ENCODE measurements at places on chromosomes 2 and 18. TPM values are rescaled to one million over a fixed set of nuclear protein-coding genes. Genes with fewer than 3 reads are reported as not detected.

DNA sequence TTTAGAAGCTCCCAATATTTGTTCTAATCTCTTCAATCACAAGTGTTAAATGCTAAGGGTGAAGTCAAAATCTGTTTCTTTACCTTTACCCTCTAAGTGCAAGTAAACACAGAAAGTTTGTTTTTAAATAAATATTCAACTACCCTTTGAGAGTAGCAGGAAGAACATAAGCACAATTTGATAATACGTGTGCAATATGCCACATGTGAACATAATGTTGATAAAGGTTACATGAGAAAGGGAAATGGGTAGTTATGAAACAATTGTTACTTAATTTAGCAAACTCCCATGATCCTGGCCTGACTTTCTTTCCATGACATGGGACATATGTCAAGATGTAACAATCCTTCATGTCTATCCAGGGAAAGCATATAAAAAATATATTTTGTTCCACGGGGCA lies 7.1 kb downstream of the SPRED2 start:
- DNase-seq: no peak

GRCh38 chr2:198961547-198961946 lies 496.2 kb downstream of the SATB2 start:
- DNase-seq: no peak

DNA sequence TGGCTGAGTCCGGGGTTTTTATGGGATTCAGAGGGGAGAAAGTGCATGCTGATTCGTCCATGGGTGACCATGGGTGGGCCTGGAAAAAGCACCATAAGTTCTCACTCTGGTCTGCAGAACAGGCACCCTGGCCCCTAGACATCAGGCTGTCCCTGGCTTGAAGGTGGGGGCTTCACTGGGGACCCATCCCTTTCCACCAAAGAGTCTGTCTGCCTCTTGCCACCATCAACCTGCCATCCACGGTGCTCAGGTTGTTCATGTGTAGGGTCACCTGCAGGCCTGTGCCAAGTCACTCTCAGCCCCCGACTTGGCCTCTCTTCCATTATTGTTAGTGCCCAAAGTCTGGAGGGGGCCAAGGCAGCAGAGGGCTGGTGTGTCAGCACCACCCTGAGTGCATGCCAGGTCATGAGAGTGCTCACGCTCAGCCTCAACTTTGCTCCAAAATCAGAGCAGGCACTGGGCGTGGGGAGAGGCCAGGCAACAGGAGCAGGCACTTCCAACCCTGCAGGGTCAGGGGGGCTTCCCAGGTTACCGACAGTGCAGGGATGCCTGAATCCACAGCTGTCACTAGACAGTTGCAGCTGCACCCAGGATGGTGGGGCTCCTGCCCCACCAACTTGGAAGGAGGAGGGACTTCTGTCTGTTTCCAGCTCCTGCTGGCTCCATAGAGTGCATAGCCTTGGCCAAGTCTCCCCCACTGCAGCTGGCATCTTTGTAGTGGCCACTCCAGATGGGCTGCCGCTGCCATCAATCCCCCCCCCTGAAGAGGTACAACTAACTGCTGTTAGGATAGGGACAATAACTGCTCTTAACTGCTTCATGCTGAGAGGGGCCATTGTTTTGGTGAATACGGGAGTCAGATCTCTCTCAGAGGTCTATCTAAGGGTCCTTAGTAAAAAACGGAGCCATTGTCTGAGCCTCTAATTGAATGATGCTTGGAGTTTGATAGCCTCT lies 209.3 kb downstream of the AKAIN1 start:
- no peak for DNase-seq

DNA sequence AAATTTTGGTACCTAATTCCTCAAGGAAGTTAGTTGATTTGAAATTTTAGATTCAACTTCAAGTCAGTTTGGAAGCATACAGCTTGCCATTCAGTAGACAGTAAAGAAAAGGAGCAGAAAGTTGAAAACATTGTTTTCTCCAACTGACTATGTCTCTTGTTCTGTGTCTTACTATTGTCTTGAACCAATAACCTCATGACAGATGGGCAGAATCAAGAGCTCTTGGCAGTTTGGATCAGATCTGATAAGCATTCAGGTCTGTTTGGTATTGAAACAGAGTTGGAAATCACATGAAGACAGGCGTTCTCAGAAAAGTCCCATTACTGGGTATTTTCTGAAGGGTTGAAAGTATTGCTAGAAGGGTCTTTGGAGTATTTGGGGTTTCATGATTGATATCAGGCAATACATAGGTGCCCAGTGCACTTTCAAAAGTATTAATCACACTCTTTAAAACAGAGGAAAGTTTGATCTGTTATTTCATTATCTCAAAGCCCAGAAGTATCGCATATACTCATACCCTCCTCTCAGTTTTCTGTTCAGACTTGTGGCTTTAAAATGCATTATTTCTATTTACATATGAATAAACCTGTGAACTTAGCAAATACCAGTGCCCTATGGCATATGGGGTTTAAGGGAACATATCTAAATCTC lies 428.4 kb upstream of the ZEB2 start:
- no peak for DNase-seq

DNA sequence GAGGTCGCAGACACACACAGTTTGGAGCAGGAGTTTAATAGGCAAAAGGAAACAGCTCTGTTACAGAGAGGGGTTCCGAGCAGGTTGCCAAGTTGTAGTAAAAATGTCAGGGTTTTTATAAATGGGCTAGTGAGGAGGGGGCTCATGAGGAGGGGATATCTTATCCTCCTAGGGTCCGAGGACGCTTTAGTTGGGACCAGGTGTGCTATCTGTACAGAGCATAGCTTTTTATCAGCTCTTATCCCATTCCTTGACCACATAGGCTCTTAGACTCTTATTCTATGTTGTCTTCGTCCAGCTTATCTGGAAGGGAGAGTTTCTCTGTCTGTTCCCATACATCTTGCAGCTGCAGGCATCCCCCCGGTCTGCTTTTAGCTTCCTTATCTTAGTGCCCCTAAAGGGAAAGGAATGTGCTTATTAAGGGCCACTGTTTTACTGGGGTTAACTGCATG lies 44.7 kb downstream of the PDK1 start:
- no peak for DNase-seq

DNA sequence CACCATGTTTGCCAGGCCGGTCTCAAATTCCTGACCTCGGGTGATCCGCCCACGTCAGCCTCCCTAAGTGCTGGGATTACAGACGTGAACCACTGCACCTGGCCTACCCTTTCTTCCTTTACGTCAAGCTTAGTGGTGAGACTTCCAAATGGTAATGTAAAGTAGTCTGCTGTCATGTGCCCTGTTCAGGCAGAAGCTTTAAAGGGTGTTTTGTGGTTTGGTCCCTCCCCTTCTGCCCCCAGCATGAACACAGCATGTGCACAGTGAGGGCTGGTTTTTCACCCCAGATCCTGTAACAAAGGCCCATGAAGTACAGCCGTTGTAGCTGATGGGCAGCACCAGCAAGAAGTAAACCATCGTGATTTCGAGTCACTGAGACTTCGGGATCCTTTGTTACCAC lies 2.7 kb upstream of the DTYMK start:
- DNase-seq: no peak

GAD1 gene
- 1.9 TPM for total RNA-seq

GRCh38 chr18:31723990-31724711 lies 36.5 kb downstream of the SLC25A52 start:
- no peak for DNase-seq

DNA sequence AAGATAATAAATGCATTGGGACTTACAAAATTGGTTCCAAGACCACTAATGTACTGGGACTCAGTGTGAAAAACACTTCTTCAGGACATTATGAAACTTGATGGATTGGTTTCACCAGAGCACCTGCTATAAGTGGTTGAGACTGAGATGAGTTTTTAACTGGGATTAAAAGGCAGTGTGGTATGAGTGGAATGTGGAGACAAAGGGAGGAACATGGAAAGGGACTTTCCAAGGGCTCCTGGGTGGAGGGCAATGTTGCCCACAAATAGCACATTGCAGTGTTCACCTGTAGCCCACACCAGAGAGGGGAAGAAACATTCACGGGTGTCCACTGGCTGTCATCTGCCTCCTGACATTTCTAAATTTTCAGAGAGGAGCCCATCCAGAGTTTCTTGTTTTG lies 253.3 kb upstream of the TANK start:
- no peak for DNase-seq

DNA sequence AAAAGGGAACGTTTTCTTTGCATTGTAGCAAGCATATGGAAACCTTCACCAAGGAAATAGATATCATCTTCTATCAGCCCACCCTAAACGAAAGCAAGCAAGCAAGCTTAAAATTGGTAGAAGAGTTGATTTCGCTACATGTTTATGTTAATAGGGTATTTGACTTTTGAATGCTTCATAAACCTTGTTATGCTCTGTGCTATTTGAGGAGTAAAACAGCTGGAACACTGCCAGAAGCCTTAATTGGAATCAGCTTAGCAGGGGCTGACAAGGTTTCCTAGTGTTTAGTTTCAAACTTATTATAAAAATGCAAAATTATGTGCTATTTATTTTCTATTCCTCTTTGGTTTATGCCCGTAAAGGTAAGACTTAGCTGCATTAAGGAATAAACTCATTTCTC lies 70.6 kb upstream of the LINC00305 start:
- no peak for DNase-seq

ITSN2 gene
- total RNA-seq: 51.2 TPM

FAHD2B gene
- 14.7 TPM for total RNA-seq

DNA sequence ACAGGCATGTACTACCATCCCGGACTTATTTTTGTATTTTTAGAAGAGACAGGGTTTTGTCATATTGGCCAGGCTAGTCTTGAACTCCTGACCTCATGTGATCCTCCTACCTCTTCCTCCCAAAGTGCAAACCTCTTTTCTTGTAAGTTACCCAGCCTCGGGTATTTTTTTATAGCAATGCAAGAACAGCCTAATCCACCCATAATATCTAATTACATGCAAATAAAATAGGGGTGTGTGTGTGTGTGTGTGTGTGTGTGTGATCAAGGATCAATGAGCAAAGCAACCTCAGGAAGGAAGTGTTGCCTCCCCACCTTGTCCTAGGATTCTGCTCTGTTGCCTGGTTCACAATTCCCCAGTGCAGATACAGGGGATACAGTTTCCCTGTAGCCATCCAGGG lies 45.6 kb downstream of the NGEF start:
- DNase-seq: no peak

DNA sequence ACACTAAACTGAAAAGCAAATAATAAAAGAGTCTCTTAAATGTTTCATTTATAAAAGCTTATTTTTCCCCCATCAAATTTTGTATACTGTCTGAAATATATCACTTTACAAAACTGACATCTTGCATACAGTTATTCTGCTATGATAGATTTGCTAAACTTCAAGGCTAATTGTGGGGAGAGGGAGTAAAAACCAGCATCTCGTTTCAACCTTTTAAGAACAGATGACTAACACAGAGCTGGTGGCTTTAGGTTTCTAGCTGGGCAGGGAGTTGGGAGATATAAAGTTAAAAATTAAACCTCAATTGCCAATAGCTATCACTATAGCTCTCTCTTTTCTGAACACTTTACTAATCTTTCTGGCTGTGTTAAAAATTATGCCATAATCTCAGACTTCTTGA lies 23.5 kb downstream of the C1D start:
- DNase-seq: no peak

ITPRIPL1 gene
- 15.5 TPM for total RNA-seq

- no peak for DNase-seq
These were observed 29.0 kb downstream of the PSME4 start for GRCh38 chr2:53941749-53942148.

DNA sequence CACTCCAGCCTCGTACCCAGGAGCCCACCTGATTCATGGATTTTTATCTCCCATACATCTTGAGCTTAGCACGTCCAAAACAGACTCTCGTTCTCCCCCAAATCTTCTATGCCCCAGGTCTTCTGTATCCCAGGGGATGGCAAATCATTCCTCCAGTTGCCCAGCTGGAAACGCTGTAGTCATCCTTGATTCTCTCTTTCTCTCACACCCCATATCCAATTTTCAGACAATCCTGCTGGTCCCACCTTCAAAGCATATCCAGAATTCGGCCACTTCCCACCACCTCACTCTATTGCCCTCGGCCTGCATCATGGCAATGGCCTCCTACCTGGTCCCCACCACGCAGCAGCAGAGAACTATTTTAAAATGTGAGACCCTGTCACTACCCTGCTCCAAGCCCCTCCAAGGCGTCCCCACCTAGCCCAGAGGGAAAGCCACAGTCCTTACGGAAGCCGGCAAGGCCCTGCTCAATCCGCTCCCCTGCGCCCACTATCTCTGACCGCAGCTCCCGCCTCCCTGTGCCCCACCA lies 1.4 kb upstream of the GRHL1 start:
- DNase-seq: no peak

BCL2 gene
- 56.5 TPM for total RNA-seq

- DNase-seq: no peak
These were observed 16.0 kb upstream of the ASXL2 start for GRCh38 chr2:25894135-25894830.

- DNase-seq: no peak
These were observed 465.5 kb downstream of the CDH2 start for GRCh38 chr18:27711382-27711781.

DNA sequence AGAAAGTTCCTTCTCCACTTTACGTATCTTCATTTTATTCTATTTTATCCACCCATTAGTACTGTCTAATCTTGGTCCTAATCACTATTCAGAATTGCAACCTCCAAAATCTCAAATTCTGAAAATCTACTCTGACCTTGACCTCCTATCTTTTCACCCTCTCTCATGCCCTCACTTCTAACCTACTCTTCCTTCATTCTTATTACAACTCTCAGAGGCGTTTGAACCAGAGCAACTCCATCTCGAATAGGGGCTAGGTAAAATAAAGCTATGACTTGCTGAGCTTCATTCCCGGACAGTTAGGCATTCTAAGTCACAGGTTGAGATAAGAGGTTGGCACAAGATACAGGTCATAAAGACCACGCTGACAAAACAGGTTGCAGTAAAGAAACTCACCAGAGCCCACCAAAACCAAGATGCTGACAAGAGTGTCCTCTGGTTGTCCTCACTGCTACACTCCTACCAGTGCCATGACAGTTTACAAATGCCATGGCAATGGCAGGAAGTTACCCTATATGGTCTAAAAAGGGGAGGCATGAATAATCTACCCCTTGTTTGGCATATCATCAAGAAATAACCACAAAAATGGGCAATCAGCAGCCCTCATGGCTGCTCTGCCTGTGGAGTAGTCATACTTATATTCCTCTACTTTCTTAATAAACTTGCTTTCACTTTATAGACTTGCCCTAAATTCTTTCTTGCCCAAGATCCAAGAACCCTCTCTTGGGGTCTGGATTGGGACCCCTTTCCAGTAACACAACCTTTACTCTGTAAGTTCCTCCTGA lies 11.4 kb downstream of the CCDC88A start:
- no peak for DNase-seq

MBD5 gene
- total RNA-seq: 47.9 TPM

EIF2B4 gene
- 34.2 TPM for total RNA-seq

POTEC gene
- not detected for total RNA-seq
